Activated CD4-positive, alpha-beta T cell treated with anti-CD3 and anti-CD28 coated beads, Interleukin-2, amount 10 ng/mL, durations not matched to agents 7 days and 5 days (primary cell): ENCODE measurements at places on chromosomes 3 and 15. TPM values are rescaled to one million over a fixed set of nuclear protein-coding genes. Genes with fewer than 3 reads are reported as not detected.

Gene MAP6D1
- 1.8 TPM for total RNA-seq

Gene USP3
- 62.7 TPM for total RNA-seq

Gene ECE2
- total RNA-seq: not detected

Gene SGO1
- total RNA-seq: 42.4 TPM

Gene DUOX1
- not detected for total RNA-seq

Gene IMPG2
- total RNA-seq: 0.50 TPM

Gene HHLA2
- total RNA-seq: 1.4 TPM

DNA sequence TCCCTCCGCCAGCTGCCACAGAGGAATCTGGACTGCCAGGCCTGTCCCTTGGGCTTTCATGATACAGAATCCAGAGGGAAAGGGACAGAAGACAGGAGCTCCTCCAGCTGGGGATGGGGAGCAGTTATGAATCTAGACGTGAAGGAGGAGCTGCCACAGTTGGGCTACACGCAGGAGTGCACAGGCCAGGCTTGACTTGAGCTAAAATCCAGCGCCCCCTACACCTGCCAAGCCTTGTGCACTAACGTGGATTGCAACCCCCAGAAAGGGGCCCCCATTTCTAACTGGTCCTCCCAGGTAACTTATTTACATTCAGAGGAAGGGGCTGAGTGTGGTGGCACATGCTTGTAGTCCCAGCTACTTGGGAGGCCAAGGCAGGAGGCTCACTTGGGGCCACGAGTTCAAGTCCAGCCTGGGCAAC, 14.3 kb downstream of the KLHL6 start:
- peaks cover 86% of the 10 kb centered on the region for H3K4me1 ChIP-seq
- H3K4me3 ChIP-seq: peak overlapping the region; percentile 17
- H3K36me3 ChIP-seq: peaks cover 33% of the 10 kb centered on the region
- DNase-seq: no peak
- H3K27me3 ChIP-seq: no peaks in the 10 kb centered on the region

GRCh38 chr3:157347577-157348303, 88.9 kb upstream of the PTX3 start:
- no peak overlapping the region for H3K4me3 ChIP-seq
- DNase-seq: no peak
- H3K27ac ChIP-seq: no peak overlapping the region
- peaks cover 6% of the 10 kb centered on the region for H3K27me3 ChIP-seq

DNA sequence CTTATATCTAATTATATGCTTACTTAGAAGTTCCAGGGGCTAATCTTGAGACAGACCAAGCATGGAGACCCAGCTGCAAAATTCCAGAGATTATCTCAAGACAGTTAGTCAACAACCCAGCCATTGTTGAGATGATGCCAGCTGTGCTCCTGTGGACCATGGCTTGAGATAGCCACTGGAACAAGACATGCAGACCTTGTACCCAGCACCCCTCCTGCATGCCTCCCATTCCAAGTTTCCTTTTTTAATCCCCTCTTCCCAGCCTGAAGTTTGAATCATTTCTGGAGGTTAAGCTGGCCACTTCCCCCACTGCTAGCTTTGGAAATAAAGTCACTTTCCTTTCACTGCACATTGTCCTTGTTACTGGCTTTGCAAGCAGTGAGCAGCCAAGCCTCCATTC, 53.8 kb downstream of the IMPG2 start:
- H3K27me3 ChIP-seq: no peaks in the 10 kb centered on the region
- H3K4me3 ChIP-seq: no peak overlapping the region
- DNase-seq: no peak

DNA sequence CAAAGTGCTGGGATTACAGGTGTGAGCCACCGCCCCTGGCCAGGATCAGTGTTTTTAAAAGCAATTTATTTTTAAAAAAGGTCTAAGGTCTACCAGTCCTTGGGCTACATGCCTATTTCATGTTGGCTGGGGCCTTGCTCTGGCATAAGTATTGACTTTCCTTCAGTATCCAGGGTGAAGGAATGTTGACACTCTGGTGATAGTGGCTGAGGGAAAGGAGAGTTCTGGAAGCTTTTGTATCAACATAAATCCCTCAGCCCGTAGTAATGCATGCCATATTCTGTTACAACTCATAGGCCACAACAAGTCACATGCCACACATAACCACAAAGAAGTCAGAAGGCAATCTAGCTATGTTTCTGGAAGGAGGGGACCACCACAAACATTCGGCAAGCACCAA, 273.9 kb downstream of the ROBO2 start:
- H3K27me3 ChIP-seq: no peaks in the 10 kb centered on the region
- H3K4me1 ChIP-seq: no peaks in the 10 kb centered on the region
- H3K4me3 ChIP-seq: no peak overlapping the region
- DNase-seq: no peak
- H3K27ac ChIP-seq: no peak overlapping the region

GRCh38 chr15:70974004-70974832, 81.6 kb downstream of the LRRC49 start:
- H3K36me3 ChIP-seq: no peaks in the 10 kb centered on the region
- no peak overlapping the region for H3K4me3 ChIP-seq
- H3K4me1 ChIP-seq: no peaks in the 10 kb centered on the region
- H3K27me3 ChIP-seq: peaks cover 11% of the 10 kb centered on the region

- no peaks in the 10 kb centered on the region for H3K27me3 ChIP-seq
- H3K27ac ChIP-seq: no peak overlapping the region
- no peaks in the 10 kb centered on the region for H3K4me1 ChIP-seq
- no peak for DNase-seq
- no peak overlapping the region for H3K4me3 ChIP-seq
Observed at GRCh38 chr3:114756506-114757279, 390.4 kb downstream of the ZBTB20 start.

DNA sequence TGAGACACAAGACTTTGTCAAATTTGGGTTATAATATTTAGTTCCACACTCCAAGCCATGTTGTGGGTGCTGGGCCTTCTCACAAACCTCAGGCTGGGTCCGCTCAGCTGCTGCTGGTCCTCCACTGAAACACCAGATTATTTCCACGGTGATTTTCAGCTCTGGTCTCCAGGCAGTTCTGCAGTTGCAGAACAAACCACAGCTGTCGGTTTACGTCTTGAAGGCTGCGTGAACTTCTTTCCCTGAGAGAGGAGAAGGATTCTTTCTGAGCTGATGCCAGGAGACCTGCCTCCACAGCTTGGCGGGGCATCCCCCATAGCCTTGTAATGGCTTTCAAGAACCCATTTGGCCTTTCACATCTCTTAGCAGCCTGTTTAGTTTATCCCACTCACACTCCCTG, 16.2 kb downstream of the GALNT15 start:
- H3K4me1 ChIP-seq: peaks cover 2% of the 10 kb centered on the region
- no peak overlapping the region for H3K27ac ChIP-seq
- peaks cover 2% of the 10 kb centered on the region for H3K27me3 ChIP-seq
- no peaks in the 10 kb centered on the region for H3K36me3 ChIP-seq
- no peak overlapping the region for H3K4me3 ChIP-seq

DNA sequence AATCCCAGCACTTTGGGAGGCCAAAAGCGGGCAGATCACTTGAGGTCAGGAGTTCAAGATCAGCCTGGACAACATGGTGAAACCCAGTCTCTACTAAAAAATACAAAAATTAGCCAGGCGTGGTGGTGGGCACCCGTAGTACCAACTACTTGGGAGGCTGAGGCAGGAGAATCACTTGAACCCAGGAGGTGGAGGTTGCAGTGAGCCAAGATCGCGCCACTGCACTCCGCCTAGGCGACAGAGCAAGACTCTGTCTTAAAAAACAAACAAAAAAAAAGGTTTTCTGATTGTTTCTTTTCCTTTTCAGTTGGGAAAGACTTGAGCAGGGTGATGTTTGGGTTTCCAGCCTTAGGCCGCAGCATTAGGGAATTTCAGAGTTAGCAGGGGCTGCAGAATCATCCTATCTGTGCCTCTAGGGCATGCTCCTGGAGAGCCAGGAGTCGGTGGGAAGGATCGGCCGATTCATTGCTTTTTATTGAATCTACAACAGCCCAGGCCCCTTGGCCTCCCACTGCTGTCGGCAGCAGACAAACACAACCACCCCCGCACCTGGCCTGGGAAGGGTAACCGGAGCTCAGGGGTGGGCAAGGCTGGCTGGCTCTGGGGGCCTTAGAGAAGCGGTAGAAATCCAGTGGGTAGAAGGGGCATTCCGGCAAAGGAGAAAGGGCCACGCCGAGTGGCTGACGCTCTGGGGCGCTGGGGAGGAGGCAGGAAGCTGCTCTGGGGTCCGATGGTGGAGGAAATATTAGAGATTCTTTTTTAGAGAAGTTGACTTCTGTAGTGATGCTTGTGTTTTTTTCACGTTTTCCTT, 6.3 kb downstream of the CHAC1 start:
- no peak overlapping the region for H3K4me3 ChIP-seq
- no peak for DNase-seq
- peaks cover 10% of the 10 kb centered on the region for H3K4me1 ChIP-seq
- H3K36me3 ChIP-seq: peaks cover 3% of the 10 kb centered on the region
- no peak overlapping the region for H3K27ac ChIP-seq

GRCh38 chr3:44419116-44419922, 58.2 kb downstream of the ZNF445 start:
- no peak overlapping the region for H3K4me3 ChIP-seq
- H3K4me1 ChIP-seq: no peaks in the 10 kb centered on the region
